ENCODE measurements at places on chromosomes 7 and 10. TPM values are rescaled to one million over a fixed set of nuclear protein-coding genes. Genes with fewer than 3 reads are reported as not detected.

PTN gene
- 231 TPM for polyA plus RNA-seq

PTF1A gene
- not detected for polyA plus RNA-seq

UNCX gene
- 6.5 TPM for polyA plus RNA-seq

ALOX5 gene
- polyA plus RNA-seq = 2.4 TPM

CEP55 gene
- 16.6 TPM for polyA plus RNA-seq

OR6V1 gene
- polyA plus RNA-seq = not detected

HTR5A gene
- polyA plus RNA-seq = not detected

SORCS1 gene
- 17.3 TPM for polyA plus RNA-seq

SYT15B gene
- 1.7 TPM for polyA plus RNA-seq

CLRN3 gene
- polyA plus RNA-seq = 22.8 TPM

HGF gene
- 1.7 TPM for polyA plus RNA-seq

UCN3 gene
- polyA plus RNA-seq = 2.4 TPM

LRRC61 gene
- 27.1 TPM for polyA plus RNA-seq

ZNF853 gene
- polyA plus RNA-seq = 16.3 TPM

UTF1 gene
- polyA plus RNA-seq = not detected

SPDYE6 gene
- 2.2 TPM for polyA plus RNA-seq

STOX1 gene
- 11.7 TPM for polyA plus RNA-seq

AGR2 gene
- polyA plus RNA-seq = 56.4 TPM

ZNF107 gene
- polyA plus RNA-seq = 13.9 TPM

EVX1 gene
- polyA plus RNA-seq = 0.11 TPM

TMEM139 gene
- 64.3 TPM for polyA plus RNA-seq

ACADSB gene
- 25.3 TPM for polyA plus RNA-seq

AOC1 gene
- 41.9 TPM for polyA plus RNA-seq

RNF32 gene
- polyA plus RNA-seq = 2.9 TPM

TAS2R3 gene
- 0.80 TPM for polyA plus RNA-seq

FEZF1 gene
- polyA plus RNA-seq = not detected

TMEM273 gene
- 2.2 TPM for polyA plus RNA-seq

SLC13A4 gene
- 1.7 TPM for polyA plus RNA-seq

PDE6C gene
- 0.24 TPM for polyA plus RNA-seq

ANKRD16 gene
- polyA plus RNA-seq = 11.7 TPM

PRTFDC1 gene
- 51.9 TPM for polyA plus RNA-seq

MYOZ1 gene
- polyA plus RNA-seq = 5.0 TPM

GJC3 gene
- polyA plus RNA-seq = 0.82 TPM

CNTNAP2 gene
- polyA plus RNA-seq = 29.0 TPM

GDF2 gene
- polyA plus RNA-seq = not detected

GRM3 gene
- polyA plus RNA-seq = 0.37 TPM

HOXA1 gene
- polyA plus RNA-seq = 2.3 TPM

SH2D4B gene
- polyA plus RNA-seq = 0.14 TPM

CCL26 gene
- not detected for polyA plus RNA-seq

HMX2 gene
- 1.4 TPM for polyA plus RNA-seq

CTNNA3 gene
- polyA plus RNA-seq = 6.3 TPM

NET1 gene
- 126 TPM for polyA plus RNA-seq

STAM gene
- polyA plus RNA-seq = 30.0 TPM

GHRHR gene
- polyA plus RNA-seq = 0.19 TPM

NUDT13 gene
- polyA plus RNA-seq = 5.2 TPM

LRIT1 gene
- not detected for polyA plus RNA-seq

OR9A2 gene
- not detected for polyA plus RNA-seq

PKD1L1 gene
- polyA plus RNA-seq = 0.21 TPM

AP4M1 gene
- 27.7 TPM for polyA plus RNA-seq
